ENCODE measurements at places on chromosomes 3 and 15. TPM values are rescaled to one million over a fixed set of nuclear protein-coding genes. Genes with fewer than 3 reads are reported as not detected.

The SKOR1 gene
- not detected for total RNA-seq

The GPR15 gene
- total RNA-seq, result not detected

The CD47 gene
- 110 TPM for total RNA-seq

The INAFM2 gene
- total RNA-seq, result 13.1 TPM

The C2CD4B gene
- total RNA-seq, result not detected

The ULK3 gene
- total RNA-seq, result 11.8 TPM

The DUOXA2 gene
- not detected for total RNA-seq

The SMCO1 gene
- total RNA-seq, result not detected

The KBTBD13 gene
- total RNA-seq, result not detected

The PRR23E gene
- total RNA-seq, result not detected

The SPG21 gene
- 65.3 TPM for total RNA-seq

The GOLGA8O gene
- total RNA-seq, result 0.36 TPM

The FBXL2 gene
- 15.6 TPM for total RNA-seq

The ABHD14A gene
- total RNA-seq, result 3.1 TPM

The C3orf70 gene
- total RNA-seq, result 1.8 TPM

The CYP1A1 gene
- under 0.01 TPM for total RNA-seq

The TMOD3 gene
- 51.1 TPM for total RNA-seq

The POTEB2 gene
- total RNA-seq, result not detected

The PIGX gene
- total RNA-seq, result 14.5 TPM
